ENCODE measurements at places on chromosomes 3 and 15.

DNA sequence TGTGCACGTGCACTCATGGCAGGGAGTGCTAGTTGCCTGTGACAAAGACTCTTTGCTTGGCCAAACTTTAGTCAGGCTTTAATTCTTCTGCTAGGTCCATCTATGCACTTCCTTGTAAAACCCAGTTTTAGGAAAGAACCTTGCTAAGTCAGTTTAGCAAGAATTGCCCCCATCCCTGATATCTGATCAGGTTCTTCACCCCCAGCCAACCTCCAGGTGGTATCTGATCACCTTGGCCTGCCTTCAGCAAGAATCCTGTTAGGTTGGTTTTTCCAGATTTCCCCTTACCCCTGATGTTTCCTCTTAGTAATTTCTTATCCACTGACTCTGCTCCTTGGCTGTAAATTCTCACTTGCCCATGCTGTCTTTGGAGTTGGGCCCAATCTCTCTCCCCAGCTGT is 8.4 kb downstream of the HSPBAP1 start:
- DNase-seq = no peak

- DNase-seq = no peak
Measured at GRCh38 chr15:95323796-95324195, 1006.7 kb upstream of the NR2F2 start.

- peak; percentile 80 for DNase-seq
Measured at GRCh38 chr3:72661115-72661457, 187.2 kb downstream of the SHQ1 start.

- no peak for DNase-seq
Measured at GRCh38 chr3:118059096-118059495, 975.5 kb downstream of the IGSF11 start.

GRCh38 chr3:153061938-153062528 is 100.0 kb upstream of the RAP2B start:
- no peak for DNase-seq

DNA sequence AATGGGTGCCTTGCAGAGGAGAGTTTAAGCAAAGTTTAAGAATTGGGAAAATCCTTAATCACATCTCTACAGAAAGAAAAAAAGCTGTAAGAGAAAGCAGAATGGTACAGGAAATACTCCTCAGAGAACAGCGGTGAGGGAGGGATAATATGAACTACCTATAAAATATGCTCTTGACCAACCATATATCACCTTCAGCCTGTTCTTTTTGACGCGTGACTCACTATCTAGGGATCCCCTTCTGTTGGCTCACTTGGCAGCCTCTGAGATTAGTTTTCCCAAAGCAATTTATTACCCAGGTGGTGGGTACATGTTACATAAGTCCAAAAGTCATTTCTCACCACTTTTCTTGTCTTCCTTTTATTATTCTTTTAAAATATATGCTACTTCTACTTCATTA is 97.7 kb downstream of the CNTN6 start:
- DNase-seq = no peak

DNA sequence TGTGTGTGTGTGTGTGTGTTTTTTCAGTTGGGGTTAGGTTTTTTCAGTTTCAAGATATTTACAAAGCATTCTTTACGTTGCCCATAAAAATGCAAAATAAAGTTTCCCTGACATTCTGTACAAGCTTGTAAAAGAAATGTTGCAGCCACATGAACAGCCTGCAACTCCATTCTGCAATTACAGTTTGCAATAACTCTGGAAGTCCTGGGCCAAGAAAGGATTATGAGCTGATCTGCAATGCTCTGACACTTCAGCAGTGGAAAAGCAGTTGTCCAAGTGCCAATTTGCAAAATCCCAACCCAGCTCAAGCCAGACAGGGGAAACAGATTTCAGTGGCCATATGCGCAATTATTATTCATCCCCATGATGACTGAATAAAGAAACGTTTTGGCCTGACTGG is 322.1 kb downstream of the MEX3B start:
- DNase-seq = peak; percentile 82

- DNase-seq = no peak
Measured at GRCh38 chr15:78407608-78408354, 30.2 kb upstream of the IREB2 start.

DNA sequence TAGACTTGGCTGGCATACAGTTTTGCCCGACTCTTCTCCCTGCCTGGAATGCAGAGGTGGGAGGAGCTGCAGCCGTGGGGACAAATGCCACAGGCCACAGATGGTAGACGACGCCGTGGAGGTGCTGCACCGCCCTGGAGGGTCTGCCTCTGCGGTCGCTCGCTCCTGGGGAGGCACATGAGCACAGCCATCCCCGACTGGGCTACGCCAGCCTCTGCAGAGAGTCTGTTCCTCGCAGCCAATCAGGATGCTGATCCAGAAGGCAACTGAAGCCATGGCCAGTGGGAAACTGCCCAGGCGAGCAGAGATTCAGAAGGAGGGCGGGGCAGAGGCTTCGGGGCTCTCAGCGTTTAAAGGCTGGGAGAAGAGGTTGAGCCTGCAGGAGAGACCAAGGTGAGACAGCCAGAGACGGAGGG is 11.9 kb upstream of the LRRC15 start:
- DNase-seq = no peak

DNA sequence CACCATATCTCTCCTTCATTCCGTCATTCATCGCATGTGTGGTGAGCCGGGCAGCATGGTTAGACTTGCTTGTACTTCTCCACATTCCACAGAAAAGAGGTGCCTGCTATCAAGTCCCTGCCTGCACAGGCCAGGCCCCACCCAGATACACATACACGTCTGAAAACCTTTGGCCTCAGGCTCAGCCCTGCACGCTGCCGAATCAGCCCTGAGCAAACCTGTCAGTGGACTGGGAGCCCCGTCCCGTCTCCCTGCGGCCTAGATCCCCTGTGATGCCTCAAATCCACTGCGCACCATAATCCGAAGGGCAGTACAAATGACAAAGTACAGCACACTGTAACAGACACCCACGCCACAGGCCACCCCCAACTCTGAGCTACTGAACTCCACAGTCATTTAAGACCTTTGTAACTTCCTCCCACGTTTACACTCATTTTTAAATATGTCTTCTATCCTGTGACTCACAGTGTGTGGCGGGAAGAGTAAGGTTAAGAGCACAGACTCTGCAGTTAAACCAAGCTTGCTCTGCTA is 67.1 kb downstream of the MB21D2 start:
- DNase-seq = no peak

DNA sequence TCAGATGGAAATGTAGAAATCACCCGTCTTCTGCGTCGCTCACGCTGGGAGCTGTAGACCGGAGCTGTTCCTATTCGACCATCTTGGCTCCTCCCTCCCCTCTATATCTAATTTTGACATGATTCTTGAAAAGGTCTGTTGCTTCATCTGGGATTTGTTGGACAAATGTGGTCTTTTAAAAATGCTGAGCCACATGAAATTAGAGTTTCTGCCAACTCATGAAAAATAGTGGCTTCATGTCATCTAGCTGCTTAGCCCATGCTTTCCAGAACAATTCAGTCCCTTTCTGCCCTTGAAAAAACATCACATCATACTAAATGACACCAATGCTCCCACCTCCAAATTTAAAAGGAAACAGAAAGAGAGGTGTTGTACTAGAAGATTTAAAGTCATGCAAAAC is 148.6 kb upstream of the EIF1B start:
- DNase-seq = no peak

GRCh38 chr3:50523279-50523811 is 19.9 kb upstream of the CACNA2D2 start:
- DNase-seq = no peak

GRCh38 chr3:191255156-191255555 is 56.1 kb downstream of the OSTN start:
- DNase-seq = no peak

GRCh38 chr3:185831195-185831594 is 6.4 kb upstream of the IGF2BP2 start:
- DNase-seq = no peak

GRCh38 chr3:101998256-101998926 is 149.1 kb downstream of the NFKBIZ start:
- DNase-seq = peak; percentile 34

- no peak for DNase-seq
Measured at GRCh38 chr3:5479229-5479799, 291.8 kb downstream of the EDEM1 start.

- DNase-seq = no peak
Measured at GRCh38 chr3:20055020-20055775, 15.0 kb downstream of the KAT2B start.

GRCh38 chr3:72517921-72518424 is 330.3 kb downstream of the SHQ1 start:
- no peak for DNase-seq

DNA sequence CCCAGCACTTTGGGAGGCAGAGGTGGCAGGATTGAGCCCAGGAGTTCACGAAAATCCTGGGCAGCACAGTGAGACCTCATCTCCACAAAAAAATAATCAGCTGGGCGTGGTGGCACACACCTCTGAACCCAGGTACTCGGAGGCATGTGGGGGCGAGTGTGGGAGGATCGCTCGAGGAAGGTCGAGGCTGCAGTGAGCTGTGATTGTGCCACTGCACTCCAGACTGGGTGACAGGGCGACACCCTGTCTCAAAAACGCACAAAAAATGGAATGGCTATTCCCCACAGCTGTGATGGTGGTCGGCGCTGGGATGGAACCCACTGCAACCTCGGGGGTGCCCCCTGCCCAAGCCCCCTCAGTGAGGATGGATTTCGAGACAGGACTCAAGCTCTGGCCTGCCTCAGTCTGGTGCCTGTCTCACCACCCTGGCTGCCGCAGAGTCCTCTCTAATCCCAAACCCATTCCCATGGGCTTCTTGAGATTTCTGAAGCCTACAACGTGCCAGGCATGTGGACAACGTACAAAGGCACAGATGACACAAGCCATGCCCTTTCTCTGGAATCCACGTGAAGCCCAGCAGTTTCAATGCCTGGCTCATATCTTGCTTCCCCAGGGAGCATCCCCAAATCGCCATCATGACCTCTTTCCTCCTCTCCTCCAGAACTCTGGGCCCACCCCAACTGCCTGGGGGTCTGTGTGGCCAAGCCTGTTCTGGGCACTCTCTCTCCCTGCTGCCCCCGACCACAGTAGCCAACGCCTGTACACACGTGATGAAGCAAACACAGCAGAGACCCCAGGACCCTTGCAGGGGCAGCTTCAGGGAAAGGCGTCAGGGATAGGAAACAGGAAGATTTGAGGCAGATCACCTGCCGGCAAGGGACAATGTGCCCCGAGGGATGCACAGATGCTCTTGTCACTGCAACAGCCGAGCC is 32.4 kb downstream of the ADAMTS17 start:
- no peak for DNase-seq

- peak; percentile 86 for DNase-seq
Measured at GRCh38 chr3:43894176-43895049, 203.7 kb downstream of the ABHD5 start.

DNA sequence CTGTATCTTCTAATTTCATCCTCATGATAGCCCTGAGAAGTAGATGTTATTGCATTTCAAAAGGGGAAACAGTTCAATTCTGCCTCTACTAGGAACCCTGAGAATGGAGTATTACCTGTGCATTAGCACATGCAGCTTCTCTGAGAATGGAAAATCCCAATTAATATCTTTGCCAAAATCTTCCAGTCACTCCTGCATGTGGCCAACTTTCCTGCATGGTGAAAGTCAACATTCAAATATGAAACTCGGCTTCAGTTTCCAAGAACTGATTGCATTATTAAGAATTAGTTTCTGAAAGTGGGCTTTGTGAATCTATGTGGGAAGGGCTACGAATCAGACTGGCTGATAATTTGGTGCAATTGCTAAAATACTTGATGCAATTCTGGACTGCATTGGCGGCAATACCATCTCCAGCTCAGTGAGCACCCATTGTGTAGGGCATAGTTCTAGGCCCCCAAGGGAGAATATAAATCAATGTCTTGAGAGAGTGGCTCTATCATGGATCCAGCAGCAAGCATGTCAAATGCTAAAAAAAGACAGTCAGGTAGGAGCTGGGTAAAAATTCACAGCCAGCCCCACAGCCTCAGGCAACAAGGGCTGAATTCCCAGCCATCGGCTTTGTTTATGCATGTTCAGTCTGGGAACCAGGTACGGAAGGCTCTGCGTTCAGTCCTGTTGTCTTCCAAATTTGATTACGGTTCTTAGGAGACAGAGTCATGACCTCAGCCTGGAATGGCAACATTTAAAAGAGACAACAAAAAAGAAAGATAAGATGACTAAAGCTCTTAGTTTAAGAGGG is 18.8 kb upstream of the BCL6 start:
- DNase-seq = no peak

- no peak for DNase-seq
Measured at GRCh38 chr3:108006077-108006771, 84.6 kb downstream of the CD47 start.

DNA sequence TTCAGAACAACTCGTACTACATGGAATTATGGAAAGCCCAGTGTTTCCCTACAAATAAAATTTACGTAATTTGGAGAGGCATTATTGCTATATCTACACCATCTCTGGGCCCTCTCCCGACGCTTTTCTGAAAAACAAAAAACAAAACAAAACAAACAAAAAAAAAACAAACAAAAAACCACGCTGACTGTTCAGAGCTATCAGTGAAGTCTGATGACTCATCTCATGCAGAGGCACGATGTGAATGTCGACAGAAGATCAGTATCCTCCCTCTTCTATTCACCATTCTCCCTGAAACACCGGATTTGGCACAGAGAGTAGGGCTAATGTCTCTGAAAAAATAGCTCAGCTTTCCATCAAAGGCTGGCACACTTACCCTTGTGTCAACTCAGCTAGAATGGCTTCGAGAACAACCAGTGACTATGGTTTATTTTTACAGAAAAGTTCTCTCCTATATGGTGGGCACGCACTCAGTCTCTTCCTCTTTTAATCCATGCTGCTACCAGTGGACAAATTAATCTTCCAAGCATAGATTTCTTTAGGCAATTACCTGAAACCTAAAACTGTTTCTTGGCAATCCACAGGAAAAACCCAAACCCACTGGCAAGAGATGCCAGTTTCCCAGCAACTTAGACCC is 1.5 kb downstream of the CRBN start:
- no peak for DNase-seq

DNA sequence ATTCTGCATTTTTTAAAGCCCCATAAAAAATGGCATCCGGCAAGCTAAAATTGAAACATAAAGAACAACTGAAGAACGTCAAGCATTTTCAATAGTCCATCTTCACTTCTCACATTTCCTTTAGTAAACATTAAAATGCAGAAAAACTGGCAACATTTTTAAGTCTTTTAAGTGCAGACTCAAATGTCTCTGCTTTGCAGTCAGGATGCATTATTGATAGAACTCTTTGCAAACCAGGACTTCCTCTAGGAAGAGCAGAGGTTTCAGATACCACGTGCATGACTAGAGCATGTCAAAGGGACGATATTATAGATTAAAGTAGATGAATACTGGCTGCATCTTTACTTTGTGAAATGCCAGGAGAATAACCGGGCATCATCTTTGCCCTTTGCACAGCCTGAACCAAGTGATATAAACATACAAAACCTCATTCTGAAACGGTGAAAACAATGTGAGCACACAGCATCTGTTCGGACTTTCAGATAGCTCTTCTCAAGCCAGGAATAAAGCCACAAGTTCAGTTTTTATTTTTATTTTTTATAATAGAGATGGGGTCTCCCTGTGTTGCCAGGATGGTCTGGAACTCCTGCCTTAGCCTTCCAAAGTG is 65.1 kb downstream of the LDHAL6B start:
- no peak for DNase-seq

GRCh38 chr3:38411591-38411990 is 42.1 kb upstream of the ACVR2B start:
- no peak for DNase-seq

- DNase-seq = no peak
Measured at GRCh38 chr3:100630664-100631063, 21.3 kb downstream of the ADGRG7 start.

- no peak for DNase-seq
Measured at GRCh38 chr3:179732661-179733348, 80.0 kb downstream of the USP13 start.
